Spleen (tissue), 13 donors: ENCODE measurements at places on chromosomes 12 and 14. TPM values are rescaled to one million over a fixed set of nuclear protein-coding genes. Genes with fewer than 3 reads are reported as not detected.

DNA sequence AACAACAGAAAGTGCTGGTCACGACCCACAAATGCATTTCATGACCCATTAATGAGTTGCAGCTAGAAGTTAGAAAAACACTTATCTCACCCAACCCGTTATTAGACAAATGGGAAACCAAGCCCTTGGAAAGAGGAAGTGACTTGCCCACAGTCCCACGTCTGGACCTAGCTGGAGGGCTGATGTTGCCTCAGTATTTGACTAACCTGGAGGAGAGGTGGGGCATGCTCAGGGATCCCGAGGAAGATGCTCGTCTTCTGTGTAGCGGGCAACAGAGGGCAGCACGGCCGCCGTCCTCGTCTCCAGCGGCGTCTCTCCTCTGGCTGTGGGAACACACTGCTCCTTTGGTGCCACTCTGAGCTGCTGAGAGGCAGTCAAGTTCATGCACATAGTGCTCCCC lies 12.7 kb downstream of the CCND2 start:
- H3K27ac ChIP-seq, result peak overlapping the region; percentile 28
- no peaks in the 10 kb centered on the region for H3K27me3 ChIP-seq
- peaks cover 82% of the 10 kb centered on the region for H3K36me3 ChIP-seq
- no peak overlapping the region for H3K4me3 ChIP-seq
- DNase-seq, result no peak

DNA sequence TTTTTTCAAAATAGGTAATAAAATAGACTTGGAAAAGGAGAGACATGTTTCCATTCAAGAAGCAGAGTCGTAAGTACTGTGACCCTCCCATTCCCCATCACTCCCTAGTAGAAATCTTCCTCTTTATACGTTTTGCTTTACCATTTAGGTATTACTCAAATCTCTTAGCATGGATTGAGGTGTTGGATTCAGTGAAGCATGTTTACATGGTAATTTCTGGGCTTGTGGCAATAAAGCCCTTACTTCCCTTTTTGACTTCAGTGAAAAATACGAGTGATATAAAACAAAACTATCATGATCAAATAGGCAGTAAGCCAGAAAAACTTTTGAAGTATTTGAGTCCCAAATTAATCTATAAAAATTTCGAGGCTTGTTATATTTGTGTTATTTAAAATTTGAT lies 27.4 kb downstream of the RAB21 start:
- no peaks in the 10 kb centered on the region for H3K4me1 ChIP-seq
- H3K36me3 ChIP-seq, result peaks cover 45% of the 10 kb centered on the region
- DNase-seq, result no peak
- peak overlapping the region; percentile 3 for H3K27ac ChIP-seq
- H3K27me3 ChIP-seq, result no peaks in the 10 kb centered on the region

GRCh38 chr14:97687944-97688630 lies 890.9 kb downstream of the VRK1 start:
- H3K27ac ChIP-seq, result no peak overlapping the region
- H3K4me1 ChIP-seq, result no peaks in the 10 kb centered on the region
- no peak overlapping the region for H3K4me3 ChIP-seq
- no peaks in the 10 kb centered on the region for H3K36me3 ChIP-seq
- no peaks in the 10 kb centered on the region for H3K27me3 ChIP-seq
- DNase-seq, result no peak

DNA sequence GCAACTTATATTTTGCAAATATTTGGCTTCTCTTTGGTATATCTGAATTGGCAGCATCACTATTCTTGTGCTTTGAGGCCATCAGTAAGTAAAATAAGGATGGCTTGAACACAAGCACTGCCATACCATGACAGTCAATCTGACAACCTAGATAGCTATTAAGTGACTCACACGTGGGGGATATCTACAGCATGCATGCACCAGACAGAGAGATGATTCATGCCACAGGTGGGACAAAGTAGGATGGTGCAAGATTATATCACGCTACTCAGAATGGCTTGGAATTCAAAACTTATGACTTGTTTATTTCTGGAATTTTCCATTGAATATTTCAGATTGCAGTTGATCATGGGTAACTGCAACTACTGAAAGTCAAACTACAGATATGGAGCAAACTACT lies 675.6 kb upstream of the MDGA2 start:
- H3K4me3 ChIP-seq, result no peak overlapping the region
- no peaks in the 10 kb centered on the region for H3K36me3 ChIP-seq
- DNase-seq, result no peak
- H3K27me3 ChIP-seq, result no peaks in the 10 kb centered on the region
- H3K27ac ChIP-seq, result no peak overlapping the region

DNA sequence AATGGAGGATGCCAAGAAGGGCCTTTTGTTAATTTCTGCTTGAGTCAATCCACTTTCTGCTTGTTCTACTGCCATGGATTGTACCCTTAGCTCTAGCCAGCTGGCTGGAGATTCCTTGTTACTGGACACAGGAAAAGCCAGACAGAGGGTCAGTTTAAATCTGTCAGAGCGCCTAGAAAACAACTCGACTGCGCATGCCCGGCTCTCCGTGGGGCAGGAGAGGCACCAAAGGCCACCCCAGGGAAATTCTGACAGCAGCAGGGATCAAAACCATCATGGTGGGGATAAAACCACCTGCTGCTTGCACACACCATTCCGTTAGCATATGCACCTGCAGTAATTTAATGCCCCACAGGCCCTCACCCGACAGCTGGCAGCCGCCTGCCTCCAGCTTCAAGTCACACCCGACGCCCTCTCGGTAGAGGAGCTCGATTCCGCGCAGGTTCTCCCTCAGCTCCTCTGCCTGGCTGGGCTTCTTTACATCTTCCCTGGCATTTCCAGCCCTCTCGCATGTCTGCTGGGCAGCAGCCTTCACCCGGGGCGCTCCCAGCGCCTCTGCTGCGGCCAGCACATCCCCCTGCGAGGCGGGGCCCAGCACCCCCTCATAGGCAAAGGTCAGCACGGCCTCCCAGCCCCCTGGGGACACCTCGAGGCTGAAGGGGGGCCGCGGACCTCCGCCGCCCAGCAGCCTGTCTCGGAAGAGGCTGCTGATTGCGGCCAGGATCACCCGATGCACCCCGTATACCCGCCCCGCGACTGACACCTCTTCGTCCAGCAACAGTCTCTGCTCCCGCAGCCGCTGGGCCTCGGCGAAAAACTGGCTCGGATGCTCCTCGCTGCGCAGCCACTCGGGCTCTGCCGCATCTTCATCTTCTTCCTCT lies 1.0 kb downstream of the KLHL33 start:
- peaks cover 46% of the 10 kb centered on the region for H3K4me1 ChIP-seq
- DNase-seq, result no peak
- peak overlapping the region; percentile 19 for H3K4me3 ChIP-seq
- H3K27ac ChIP-seq, result peak overlapping the region; percentile 2
- H3K36me3 ChIP-seq, result no peaks in the 10 kb centered on the region
- no peaks in the 10 kb centered on the region for H3K27me3 ChIP-seq

Gene HSPB8
- total RNA-seq, result 44.2 TPM

Gene SOCS4
- total RNA-seq, result 20.0 TPM

GRCh38 chr12:102592134-102592533 lies 111.8 kb upstream of the IGF1 start:
- no peak overlapping the region for H3K4me3 ChIP-seq
- no peak for DNase-seq
- no peaks in the 10 kb centered on the region for H3K4me1 ChIP-seq
- H3K27ac ChIP-seq, result no peak overlapping the region

Gene JAG2
- total RNA-seq, result 8.3 TPM

GRCh38 chr12:62466018-62466593 lies 520 bp upstream of the MON2 start:
- peaks cover 45% of the 10 kb centered on the region for H3K4me1 ChIP-seq
- H3K4me3 ChIP-seq, result peak overlapping the region; percentile 70
- DNase-seq, result no peak
- peak overlapping the region; percentile 91 for H3K27ac ChIP-seq

DNA sequence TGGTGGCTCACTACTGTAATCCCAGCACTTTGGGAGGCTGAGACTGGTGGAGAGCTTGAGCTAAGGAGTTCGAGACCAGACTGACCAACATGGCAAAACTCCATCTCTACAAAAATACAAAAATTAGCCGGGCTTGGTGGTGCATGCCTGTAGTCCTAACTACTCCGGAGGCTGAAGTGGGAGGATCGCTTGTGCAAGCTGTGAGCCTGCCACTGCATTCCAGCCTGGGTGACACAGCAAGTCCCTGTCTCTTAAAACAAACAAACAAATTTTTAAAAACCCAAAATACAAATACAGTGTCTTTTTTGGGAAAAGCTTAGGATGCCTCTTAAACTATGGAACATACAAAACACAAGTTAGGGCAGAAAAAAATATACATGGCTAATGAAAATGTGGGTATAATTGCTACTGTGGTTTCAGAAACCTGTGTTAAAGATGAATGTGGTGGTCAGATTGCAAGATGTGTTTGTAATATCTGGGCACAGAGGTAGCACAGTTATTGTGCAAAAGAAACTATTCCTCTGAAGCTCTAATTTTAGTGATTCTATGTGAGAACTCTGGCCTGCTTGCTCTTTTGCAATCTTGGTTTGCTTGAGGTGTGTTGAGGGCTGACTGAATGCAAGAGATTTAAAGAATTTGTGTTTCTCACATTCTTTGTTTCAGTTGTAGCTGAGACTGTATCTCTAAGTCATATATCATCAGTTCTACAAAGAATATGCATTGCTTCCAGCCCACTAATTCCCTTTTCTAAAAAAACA lies 3.9 kb upstream of the HSPA2 start:
- H3K4me1 ChIP-seq, result peaks cover 25% of the 10 kb centered on the region
- peaks cover 12% of the 10 kb centered on the region for H3K27me3 ChIP-seq
- no peak overlapping the region for H3K27ac ChIP-seq
- no peaks in the 10 kb centered on the region for H3K36me3 ChIP-seq

Gene C12orf56
- total RNA-seq, result not detected

DNA sequence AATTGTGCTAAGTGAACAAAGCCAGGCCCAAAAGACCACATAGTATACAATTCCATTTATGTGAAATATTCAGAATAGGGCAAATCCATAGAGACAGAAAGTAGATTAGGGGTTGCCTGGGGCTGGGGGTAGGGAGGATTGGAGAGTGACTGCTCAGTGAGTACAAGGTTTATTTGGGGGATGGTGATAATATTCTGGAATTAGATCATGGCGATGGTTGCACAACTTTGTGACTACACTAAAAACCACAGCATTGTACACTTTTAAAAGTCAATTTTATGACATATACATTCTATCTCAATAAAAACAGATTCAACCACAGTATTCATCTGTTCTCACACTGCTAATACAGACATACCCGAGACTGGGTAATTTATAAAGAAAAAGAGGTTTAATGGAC lies 68.7 kb upstream of the MAP1LC3B2 start:
- H3K4me1 ChIP-seq, result no peaks in the 10 kb centered on the region
- H3K27ac ChIP-seq, result no peak overlapping the region
- H3K4me3 ChIP-seq, result no peak overlapping the region
- no peaks in the 10 kb centered on the region for H3K27me3 ChIP-seq
- DNase-seq, result no peak

DNA sequence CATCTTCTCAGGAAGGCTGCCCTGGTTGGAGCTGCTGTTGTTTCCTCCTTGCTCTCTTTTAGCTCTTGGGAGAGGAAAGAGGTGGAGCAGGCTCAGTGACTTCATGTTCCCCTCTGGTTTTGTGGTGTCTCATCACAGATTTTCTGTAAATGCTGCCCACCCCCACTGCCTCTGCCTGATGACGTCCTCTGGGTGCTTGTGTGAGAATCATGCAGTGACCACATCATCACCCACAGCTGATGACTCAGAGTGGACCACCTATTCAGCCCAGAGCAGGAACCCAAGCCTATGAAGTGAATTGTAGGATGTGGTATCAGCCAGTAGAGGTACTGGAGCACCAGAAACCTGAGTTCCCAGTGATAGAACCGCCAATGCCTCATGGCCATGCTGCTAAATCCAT lies at the start of gene GZMB:
TSS of gene GZMB (minus strand) at position 33 of the 400 bp plus-strand sequence. CDS start at position 3, 30 bp downstream.
- no peak for DNase-seq
- no peaks in the 10 kb centered on the region for H3K4me1 ChIP-seq
- H3K4me3 ChIP-seq, result peak within 1 kb of the TSS; percentile 11
- no peaks in the 10 kb centered on the region for H3K36me3 ChIP-seq

DNA sequence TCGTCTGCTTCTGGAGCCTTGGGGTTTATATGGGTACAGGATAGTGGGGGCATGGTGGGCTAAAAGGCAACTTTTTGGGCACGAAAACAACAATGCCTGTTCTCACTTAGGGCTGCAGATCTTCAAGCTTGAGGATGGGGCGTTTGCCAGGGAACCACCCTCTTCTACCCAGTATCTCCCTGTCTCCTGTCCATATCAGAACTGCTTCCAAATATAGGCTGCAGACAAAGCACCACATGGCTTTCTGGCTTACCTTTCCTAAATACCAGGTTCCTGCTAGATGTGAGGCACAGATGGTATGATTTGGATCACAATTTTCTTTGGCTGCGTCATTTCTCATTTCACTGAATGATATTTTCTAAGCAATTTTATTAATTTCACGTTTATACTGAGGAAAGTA lies 70.4 kb downstream of the CMAS start:
- H3K36me3 ChIP-seq, result no peaks in the 10 kb centered on the region
- H3K27ac ChIP-seq, result no peak overlapping the region
- H3K4me1 ChIP-seq, result no peaks in the 10 kb centered on the region
- no peak overlapping the region for H3K4me3 ChIP-seq
- DNase-seq, result no peak
- peaks cover 12% of the 10 kb centered on the region for H3K27me3 ChIP-seq

GRCh38 chr12:54195737-54196347 lies 7.1 kb upstream of the SMUG1 start:
- H3K4me1 ChIP-seq, result peaks cover 26% of the 10 kb centered on the region
- peak overlapping the region; percentile 81 for H3K27ac ChIP-seq
- peak; percentile 87 for DNase-seq
- H3K36me3 ChIP-seq, result no peaks in the 10 kb centered on the region

Gene CLEC4D
- total RNA-seq, result 7.0 TPM

- H3K4me1 ChIP-seq, result peaks cover 9% of the 10 kb centered on the region
- no peaks in the 10 kb centered on the region for H3K27me3 ChIP-seq
- no peak overlapping the region for H3K4me3 ChIP-seq
- no peak for DNase-seq
- H3K27ac ChIP-seq, result no peak overlapping the region
- H3K36me3 ChIP-seq, result no peaks in the 10 kb centered on the region
Observed at GRCh38 chr14:57057803-57058202, 210.9 kb downstream of the EXOC5 start.

DNA sequence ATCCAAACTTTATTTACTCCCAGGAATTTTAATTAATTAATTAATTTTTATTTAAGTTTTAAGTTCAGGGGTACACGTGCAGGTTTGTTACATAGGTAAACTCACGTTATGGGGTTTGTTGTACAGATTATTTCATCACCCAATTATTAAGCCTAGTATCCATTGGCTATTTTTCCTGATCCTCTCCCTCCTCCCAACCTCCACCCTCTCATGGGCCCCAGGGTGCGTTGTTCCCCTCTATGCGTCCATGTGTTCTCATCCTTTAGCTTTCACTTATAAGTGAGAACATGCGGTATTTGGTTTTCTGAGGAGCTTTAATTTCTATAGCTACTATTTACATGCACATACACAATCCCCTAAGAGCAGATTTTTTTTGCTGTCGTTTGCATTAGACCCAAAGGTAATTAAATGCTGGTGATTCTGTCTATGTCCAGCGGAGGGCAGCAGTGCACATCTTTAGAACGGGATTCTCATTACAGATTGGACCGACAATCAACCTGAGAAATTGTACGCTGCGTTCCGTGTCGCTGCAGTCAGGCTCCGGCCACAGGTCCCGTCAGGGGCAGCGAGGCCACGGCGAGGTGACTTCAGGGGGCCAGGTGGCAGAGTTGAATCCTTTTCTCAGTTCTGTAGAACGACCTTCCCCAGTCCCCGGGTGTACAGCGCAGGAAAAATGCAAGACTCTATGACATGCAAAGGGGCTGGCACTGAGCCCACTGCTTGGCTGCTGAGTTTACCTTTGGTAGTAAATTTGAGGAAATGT lies 11.6 kb downstream of the TMEM30B start:
- peak overlapping the region; percentile 10 for H3K4me3 ChIP-seq
- peaks cover 14% of the 10 kb centered on the region for H3K27me3 ChIP-seq
- H3K36me3 ChIP-seq, result no peaks in the 10 kb centered on the region
- H3K4me1 ChIP-seq, result no peaks in the 10 kb centered on the region
